ENCODE measurements at places on chromosomes 4 and X. TPM values are rescaled to one million over a fixed set of nuclear protein-coding genes. Genes with fewer than 3 reads are reported as not detected.

- H3K27ac ChIP-seq: no peak overlapping the region
- H3K4me1 ChIP-seq: peaks cover 10% of the 10 kb centered on the region
- no peak for DNase-seq
- H3K36me3 ChIP-seq: no peaks in the 10 kb centered on the region
Observed at GRCh38 chr4:54539500-54540029, 118.2 kb upstream of the KIT start.

- no peaks in the 10 kb centered on the region for H3K36me3 ChIP-seq
- H3K27ac ChIP-seq: peak overlapping the region; percentile 30
- H3K4me3 ChIP-seq: no peak overlapping the region
- peaks cover 57% of the 10 kb centered on the region for H3K4me1 ChIP-seq
- DNase-seq: no peak
Observed at GRCh38 chr4:41364876-41365275, 108.1 kb downstream of the UCHL1 start.

DNA sequence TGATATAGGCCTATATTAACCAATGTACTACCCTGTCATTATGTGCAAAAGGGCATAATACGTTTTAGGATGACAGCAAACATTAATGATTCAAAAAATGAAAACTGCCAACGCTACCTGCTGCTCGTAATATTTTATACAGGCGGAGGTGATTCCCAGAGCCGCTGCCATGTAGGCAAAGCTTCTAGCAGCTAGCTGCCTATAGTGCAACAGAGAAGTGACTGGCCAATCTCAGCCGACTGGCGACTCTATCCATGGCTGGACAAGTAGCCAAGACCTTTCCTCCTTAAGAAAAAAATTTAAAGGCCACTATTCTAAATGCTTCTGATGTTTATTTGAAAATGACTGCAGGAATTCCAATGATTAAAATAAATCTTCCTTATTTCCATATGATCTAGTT is 1.9 kb downstream of the PPARGC1A start:
- DNase-seq: peak; percentile 72
- peak overlapping the region; percentile 55 for H3K4me3 ChIP-seq

- no peaks in the 10 kb centered on the region for H3K27me3 ChIP-seq
- peaks cover 10% of the 10 kb centered on the region for H3K36me3 ChIP-seq
- H3K4me3 ChIP-seq: peak overlapping the region; percentile 67
- no peak for DNase-seq
- H3K27ac ChIP-seq: peak overlapping the region; percentile 96
- peaks cover 44% of the 10 kb centered on the region for H3K4me1 ChIP-seq
Observed at GRCh38 chrX:154372612-154373022, 1.8 kb downstream of the FLNA start.

GRCh38 chrX:15404401-15405096 is 20.3 kb upstream of the VEGFD start:
- no peaks in the 10 kb centered on the region for H3K4me1 ChIP-seq
- no peaks in the 10 kb centered on the region for H3K36me3 ChIP-seq
- no peak overlapping the region for H3K4me3 ChIP-seq
- no peak for DNase-seq

- no peak overlapping the region for H3K27ac ChIP-seq
- no peaks in the 10 kb centered on the region for H3K36me3 ChIP-seq
- H3K4me1 ChIP-seq: no peaks in the 10 kb centered on the region
Observed at GRCh38 chrX:10495677-10496076, 124.7 kb downstream of the MID1 start.

DNA sequence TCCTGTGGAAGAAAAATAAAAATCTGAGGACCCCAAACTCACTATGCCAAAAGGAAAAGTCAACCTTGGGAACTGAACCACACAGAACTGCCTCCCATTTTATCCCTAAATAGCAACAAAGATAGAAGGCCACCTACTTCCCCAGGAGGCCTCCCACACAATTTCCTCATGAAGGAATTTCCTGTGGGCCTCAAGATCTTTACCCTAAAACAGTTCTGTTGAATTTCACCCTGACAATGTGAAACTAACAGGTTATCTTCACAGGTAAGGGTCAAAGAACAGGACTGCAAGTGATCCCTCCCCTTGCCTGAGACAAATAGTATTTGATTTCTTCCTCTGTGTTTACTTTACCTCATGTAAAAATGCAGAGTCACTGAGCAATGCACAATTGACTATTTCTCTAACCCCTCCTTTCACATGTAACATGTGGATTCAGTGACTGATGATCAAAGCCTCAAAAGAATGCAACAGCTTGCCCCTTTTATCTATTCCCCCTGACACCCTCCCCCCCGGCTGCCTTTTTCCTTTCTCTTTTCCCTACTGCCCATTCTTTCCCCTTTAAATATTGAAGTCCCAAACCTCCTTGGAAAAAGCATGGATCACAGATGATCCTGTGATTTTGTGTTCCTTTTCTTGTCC is 33.3 kb downstream of the MEPE start:
- no peak for DNase-seq
- no peak overlapping the region for H3K4me3 ChIP-seq
- H3K4me1 ChIP-seq: no peaks in the 10 kb centered on the region
- no peaks in the 10 kb centered on the region for H3K36me3 ChIP-seq

DNA sequence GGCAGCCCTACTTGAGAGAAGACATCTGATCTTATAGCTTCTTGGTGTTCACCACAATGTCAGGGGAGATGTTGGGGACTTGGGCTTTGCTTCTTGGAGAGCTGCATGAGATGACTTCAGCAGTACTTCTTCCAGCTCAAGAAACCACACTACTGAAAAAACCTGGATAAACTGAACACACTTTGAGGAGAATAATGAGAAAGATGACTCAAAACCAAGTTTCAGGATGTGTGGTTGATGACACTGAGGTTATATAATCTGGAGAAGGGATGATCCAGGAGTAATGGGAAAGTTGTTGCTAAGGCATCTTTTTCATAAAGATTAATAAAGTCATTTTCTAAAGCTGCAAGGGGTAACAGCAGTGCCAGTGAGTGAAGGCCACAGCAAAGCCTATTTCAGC is 58.4 kb upstream of the PNPLA4 start:
- H3K4me1 ChIP-seq: no peaks in the 10 kb centered on the region
- no peaks in the 10 kb centered on the region for H3K27me3 ChIP-seq
- no peak for DNase-seq

The KIF4A gene
- total RNA-seq: 0.06 TPM

DNA sequence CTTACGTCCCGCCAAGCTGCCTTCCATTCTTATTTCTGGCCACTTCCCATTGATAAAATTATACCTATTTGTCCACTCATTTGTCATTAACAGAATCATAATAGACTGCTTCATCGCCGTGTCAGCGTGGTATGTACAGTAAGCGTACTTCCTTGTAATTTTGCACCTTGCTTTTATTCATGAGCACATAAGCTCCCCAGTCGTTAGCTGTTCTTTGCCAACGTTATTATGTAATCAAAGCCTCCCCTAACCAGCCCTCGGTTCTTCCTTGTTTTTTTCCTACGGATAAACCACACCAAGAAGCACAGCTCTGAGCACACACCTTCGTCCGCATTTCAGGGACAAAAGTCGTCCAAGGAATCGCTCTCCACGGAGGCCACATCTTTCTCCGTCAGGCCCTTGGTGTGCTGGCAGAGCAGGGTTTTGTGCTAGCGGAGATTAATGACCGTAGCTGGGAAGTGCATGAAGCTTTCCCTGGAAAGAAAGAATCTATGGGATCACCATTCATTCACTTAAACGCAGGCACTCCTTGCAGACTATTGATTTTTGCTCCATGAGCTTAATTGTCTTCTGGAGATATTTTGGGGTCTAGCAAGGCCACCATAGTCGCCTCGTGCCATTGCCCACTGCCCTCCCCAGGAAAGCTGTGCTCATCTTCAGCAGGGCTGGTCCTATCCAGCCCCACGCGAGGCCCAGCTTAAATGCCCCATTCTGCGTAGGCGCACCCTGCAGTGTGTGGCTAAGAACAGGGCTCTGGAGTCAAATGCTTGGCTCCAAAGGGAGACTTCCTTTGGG is 200.9 kb upstream of the PSAPL1 start:
- no peak overlapping the region for H3K4me3 ChIP-seq
- no peak overlapping the region for H3K27ac ChIP-seq
- H3K36me3 ChIP-seq: no peaks in the 10 kb centered on the region
- no peak for DNase-seq

- H3K4me1 ChIP-seq: no peaks in the 10 kb centered on the region
- H3K36me3 ChIP-seq: no peaks in the 10 kb centered on the region
- H3K4me3 ChIP-seq: no peak overlapping the region
Observed at GRCh38 chr4:66972087-66972486, 573.2 kb downstream of the CENPC start.

- H3K4me3 ChIP-seq: peak overlapping the region; percentile 86
- H3K36me3 ChIP-seq: no peaks in the 10 kb centered on the region
- H3K4me1 ChIP-seq: peaks cover 44% of the 10 kb centered on the region
- no peak for DNase-seq
Observed at GRCh38 chr4:48340276-48340964, 909 bp upstream of the SLAIN2 start.

DNA sequence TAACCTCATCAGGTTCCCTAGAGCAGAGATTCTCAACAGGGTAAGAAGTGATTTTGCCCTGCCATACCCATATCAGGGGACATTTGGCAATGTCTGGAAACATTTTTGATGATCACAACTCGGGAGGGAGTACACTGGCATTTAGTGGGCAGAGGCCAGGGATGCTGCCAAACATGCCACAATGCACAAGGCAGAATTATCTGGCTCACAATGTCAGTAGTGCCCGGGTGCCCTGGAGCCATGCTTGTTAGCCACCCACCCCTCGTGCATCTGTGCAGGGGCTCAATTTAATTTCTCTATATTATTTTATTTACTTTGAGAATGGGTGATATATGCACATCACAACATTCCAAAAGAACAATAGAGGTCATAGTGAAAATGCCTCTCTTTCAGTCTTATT is 82.0 kb upstream of the DHX15 start:
- no peak for DNase-seq
- no peaks in the 10 kb centered on the region for H3K27me3 ChIP-seq
- H3K27ac ChIP-seq: no peak overlapping the region
- no peaks in the 10 kb centered on the region for H3K4me1 ChIP-seq
- H3K36me3 ChIP-seq: no peaks in the 10 kb centered on the region

The ANTXR2 gene
- total RNA-seq: 331 TPM

The COL25A1 gene
- total RNA-seq: 3.7 TPM

The CBR4 gene
- 13.1 TPM for total RNA-seq

DNA sequence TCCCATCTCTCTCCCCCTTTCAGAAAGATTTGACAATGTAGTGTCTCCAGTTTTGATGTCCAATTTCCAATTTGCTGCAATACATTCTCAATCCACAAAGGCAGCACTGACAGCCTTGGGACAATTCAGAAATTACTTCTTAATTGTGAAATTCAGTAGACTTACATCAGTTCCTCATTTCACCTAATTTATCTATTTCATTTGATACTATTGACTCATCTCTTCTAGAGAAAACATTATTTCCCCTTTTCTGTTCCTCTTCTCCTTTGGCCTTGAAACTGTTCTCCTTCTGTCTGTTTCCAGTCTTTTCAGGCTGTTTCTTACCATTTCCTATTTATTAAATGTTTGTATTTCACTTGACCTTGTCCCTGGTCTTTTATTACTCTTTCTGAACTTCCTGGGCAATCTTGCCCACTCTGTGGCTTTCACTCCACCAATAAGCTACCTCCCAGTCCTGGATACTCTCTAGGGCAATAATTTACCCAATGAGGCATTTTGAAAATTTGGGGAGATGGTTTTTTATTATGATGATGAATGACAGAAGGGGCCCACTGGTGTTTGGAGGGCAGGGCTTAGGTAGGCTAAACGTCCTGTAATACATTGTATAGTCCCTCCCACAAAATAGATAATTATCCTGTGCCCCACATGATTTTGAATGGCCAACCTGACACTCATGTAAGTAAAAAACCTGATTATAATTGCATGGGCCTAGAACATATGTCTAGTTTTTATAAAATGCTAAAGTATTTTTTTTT is 498.0 kb upstream of the BOD1L1 start:
- no peaks in the 10 kb centered on the region for H3K27me3 ChIP-seq
- DNase-seq: no peak
- no peaks in the 10 kb centered on the region for H3K4me1 ChIP-seq
- no peak overlapping the region for H3K4me3 ChIP-seq
- no peaks in the 10 kb centered on the region for H3K36me3 ChIP-seq

DNA sequence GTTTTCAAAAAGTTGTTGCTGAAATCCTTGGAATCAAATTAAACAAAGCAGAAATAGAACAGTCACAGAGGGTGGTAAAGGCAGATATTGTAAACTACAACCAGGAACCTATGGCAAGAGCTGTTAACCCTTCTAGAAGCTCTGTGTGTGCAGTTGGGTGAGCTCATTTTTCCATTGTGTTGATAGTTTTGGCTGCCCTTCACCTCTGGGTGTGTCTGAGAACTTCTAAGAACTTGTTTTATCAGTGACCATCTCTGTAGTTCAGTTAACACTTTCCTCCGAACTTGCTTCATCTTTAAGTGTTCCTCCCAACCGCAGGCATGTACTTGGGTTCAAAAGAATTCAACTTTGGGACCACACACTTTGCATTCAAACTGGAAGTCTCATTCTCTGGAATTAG is 32.7 kb downstream of the RBMX start:
- H3K4me1 ChIP-seq: no peaks in the 10 kb centered on the region
- no peak for DNase-seq
- H3K36me3 ChIP-seq: peaks cover 11% of the 10 kb centered on the region

The GASK1B gene
- total RNA-seq: 45.9 TPM

GRCh38 chr4:27985522-27985921 is 1124.9 kb downstream of the STIM2 start:
- H3K27ac ChIP-seq: no peak overlapping the region
- no peaks in the 10 kb centered on the region for H3K4me1 ChIP-seq
- H3K27me3 ChIP-seq: no peaks in the 10 kb centered on the region
- H3K36me3 ChIP-seq: no peaks in the 10 kb centered on the region
- H3K4me3 ChIP-seq: no peak overlapping the region

The CCKAR gene
- 1.3 TPM for total RNA-seq

The RNF150 gene
- total RNA-seq: 43.6 TPM

- H3K4me3 ChIP-seq: no peak overlapping the region
- H3K27me3 ChIP-seq: no peaks in the 10 kb centered on the region
- H3K4me1 ChIP-seq: no peaks in the 10 kb centered on the region
- DNase-seq: no peak
- no peak overlapping the region for H3K27ac ChIP-seq
- no peaks in the 10 kb centered on the region for H3K36me3 ChIP-seq
Observed at GRCh38 chrX:17535229-17535628, 160.2 kb downstream of the NHS start.

DNA sequence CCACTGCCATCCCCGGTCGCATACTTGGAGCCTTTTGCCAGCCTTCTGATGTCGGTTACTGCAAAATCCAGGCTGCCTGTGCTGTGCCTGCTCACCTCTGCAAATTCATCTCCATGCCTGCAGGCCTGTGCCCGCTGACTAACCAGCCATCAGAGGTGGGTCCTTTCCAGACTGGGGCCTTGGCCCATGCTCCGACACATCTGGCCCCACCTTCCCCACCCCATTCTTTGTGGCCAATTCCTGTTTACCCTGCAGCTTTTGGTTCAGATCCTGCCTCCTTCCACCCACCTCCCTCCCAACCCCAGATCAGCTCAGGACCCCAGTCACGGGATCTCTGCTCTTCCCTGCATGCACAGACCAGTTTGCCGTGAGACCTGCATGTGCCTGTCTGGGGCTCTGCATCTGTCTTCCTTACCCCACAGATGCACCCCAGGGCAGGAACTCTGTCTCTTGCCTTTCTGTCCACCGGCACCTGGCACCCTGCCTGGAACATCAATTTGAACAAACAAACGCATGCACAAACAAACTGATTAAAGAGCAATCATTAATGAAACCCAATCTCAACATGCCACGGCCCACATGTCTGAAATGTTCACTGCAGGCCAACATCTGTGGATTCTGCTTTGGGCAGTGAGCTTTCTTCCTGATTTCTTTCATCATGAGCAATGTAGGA is 112.8 kb upstream of the PSAPL1 start:
- H3K4me3 ChIP-seq: no peak overlapping the region
- no peaks in the 10 kb centered on the region for H3K27me3 ChIP-seq
- no peak for DNase-seq
- no peaks in the 10 kb centered on the region for H3K36me3 ChIP-seq
- H3K4me1 ChIP-seq: peaks cover 16% of the 10 kb centered on the region

The TEC gene
- 2.1 TPM for total RNA-seq
